ENCODE measurements at places on chromosomes 7 and 10.

- no peak for DNase-seq
These were observed 93.3 kb downstream of the BMS1 start for GRCh38 chr10:42875798-42876341.

DNA sequence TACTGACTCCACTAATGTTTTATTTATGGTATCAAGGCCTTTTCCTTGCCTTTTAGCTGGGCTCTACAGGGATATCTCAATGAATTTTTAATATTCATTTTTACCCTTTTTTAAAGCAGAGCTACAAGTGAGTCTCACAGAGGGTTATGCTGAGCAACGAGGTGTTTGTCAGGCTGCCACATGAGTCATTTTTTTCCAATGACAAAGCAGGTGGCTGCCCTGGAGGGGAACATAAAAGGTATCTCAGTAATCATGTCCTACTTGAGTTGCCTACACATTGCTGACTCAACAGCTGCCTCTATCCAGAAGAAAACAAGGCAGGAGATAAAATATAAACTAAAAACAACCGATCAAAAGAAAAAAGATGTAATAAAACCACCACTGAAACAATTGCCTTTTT lies 1004.9 kb upstream of the POT1 start:
- no peak for DNase-seq

DNA sequence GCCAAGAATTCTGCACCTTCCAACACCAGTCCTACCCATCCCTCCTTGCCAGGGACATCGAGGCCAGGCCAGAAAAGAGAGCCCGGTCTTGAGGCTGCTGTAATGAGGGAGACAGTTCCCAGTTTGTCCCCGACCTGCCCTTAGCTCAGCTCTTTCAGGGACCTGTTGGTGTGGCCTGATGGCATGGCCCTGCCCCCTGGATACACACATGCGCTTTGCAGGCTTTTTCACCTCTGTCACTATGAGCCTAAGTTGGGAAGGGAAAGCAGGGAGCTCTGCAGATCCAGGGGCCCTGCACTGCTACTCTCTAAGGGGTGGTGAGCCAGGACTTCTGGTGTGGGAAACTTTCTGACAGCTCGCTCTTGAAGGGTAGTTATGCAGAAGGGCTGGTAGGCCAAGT lies 2.1 kb downstream of the SCD start:
- DNase-seq: no peak

DNA sequence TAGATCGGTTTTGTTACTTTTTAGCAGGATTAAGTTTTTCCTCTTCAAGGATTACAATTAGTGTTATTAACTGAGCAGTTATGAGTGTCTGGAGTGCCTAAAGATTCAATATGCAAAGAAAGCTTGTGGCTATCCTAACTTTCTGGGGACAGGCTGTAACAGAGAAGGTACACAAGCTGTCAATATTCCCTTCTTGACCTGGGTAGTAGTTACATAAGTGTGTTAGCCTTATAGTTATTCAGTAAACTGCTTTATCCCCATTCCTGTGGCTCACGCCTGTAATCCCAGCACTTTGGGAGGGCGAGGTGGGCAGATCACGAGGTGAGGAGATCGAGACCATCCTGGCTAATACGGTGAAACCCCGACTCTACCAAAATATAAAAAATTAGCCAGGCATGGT lies 31.6 kb downstream of the ATAD1 start:
- no peak for DNase-seq

GRCh38 chr10:101447477-101447876 lies 93.5 kb downstream of the BTRC start:
- DNase-seq: no peak

DNA sequence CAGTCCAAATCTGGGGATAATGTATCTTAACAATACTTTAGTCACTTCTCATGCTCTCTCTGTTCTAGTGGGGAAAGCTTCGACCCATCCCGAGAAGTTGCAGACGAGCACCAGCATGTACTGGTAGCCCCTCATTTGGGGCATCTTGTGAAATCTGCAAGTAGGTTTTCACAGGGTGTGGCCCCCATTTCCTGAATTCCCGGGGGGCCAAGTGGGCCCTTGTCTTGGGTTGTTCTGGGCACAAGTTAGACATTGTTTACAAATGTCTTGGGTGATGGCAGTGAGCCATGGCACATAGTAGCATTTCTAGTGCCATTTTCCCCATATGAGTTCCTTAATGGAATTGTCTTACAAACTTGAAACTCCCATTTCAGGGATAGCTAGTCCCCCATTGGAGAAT lies 216.7 kb upstream of the KCND2 start:
- DNase-seq: no peak

GRCh38 chr10:62810156-62810902 lies 5.8 kb downstream of the ADO start:
- no peak for DNase-seq

GRCh38 chr7:35694161-35694783 lies 663 bp downstream of the HERPUD2 start:
- no peak for DNase-seq

- no peak for DNase-seq
These were observed 19.6 kb upstream of the PAPSS2 start for GRCh38 chr10:87640043-87640442.

DNA sequence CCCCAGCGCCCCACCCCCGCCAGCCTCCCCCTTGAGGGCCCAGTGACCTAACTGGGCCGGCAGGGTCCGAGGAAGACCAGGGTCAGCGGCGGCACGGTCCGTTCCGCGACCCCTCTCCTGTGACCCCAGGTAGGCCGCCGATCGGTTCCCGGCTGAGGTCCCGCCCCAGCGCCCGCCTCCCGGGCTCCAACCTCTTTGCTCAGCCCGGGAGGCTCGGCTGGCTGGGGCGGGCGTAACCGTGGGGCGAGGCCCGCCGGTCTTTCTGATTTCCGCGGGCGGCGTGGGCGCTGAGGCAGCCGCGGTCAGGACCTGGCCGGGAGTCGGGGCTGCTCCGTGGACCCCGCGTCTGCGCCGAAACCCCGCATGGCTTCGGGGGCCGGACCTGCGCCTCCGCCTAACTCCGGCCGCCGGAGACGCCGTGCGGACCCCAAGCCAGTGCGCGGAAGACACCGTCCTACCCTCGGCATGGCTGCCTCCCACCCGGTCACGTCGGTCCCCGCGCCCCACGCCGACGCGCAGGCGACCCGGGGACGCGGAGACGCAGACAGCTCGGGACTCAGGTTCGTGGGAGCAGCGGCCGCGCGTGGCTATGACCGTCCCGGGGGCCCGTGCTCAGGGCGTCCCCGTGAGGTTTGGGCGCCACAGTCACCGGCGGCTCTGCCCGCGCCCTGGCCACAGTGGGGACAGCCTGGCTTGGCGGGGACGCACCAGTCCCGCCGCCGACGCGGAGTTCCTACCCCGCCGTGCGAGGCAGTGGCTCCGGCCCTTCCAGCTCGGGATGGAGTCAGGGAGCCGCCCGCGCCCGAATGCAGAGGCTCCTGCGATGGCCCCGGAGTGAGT lies 1.0 kb upstream of the VENTX start:
- DNase-seq: no peak

GRCh38 chr7:11817111-11817740 lies 14.8 kb downstream of the THSD7A start:
- DNase-seq: no peak

GRCh38 chr10:91879515-91880170 lies 29.6 kb downstream of the FGFBP3 start:
- DNase-seq: no peak

DNA sequence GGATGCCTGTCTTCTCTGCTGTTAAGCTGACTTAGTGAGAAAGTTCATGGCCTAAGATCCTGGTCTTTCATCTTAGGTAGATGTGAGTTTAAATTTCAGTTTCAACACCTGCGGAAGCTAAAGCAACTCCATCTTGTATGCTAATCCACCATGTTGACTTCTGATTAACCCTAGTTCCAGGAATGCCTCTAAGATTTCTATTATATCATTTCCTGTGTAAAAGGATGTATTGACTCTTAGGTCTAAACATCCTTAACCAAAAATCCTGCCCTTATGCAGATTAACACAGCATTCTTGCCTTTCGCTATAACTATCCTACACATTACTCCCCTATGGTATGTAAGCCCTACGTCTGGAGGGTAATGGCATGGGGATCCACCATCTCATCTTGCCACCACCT lies 94.4 kb upstream of the CCDC6 start:
- no peak for DNase-seq

- DNase-seq: peak; percentile 35
These were observed 29.5 kb upstream of the ARHGAP22 start for GRCh38 chr10:48634198-48634983.

DNA sequence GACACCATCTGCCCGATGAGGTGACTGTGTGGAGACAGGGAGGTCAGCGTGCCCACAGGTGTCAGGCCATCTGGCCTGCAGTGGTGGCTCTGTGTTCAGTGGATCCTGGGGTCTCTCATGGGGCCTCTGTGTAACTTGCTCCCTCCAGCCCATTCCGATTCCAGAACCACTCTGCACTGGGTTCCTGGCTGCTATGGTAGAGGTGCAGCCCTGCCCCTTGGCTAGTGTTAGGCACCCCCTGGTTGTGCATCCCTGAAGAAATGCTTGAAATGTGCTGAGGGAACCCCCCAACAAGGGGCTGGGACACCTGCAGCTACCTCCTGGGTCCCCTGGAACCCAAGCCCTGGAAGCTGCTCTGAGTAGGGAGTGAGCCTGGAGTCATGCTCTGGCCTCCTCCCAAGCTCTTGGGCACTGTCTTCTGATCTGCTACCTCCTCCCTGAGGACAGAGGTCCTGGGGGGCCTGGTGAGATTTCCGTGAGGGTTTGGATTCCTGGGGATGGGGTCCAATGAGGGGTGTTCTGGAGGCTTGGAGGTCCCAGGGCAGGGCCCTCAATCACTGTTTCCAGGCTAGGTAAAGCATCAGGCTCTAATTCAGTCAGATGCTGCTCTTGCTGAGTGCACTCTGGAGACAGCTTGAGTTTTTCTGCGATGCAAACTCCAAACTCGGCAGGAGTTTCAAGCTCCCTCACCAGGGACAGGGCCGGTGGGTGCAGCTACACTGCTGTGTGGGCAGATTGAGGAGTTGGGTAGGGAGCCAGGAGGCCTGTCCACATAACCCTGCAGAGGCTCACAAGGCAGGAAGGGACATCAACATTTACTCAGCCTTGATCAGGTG lies 27.7 kb downstream of the RAMP3 start:
- DNase-seq: no peak

- DNase-seq: no peak
These were observed 44.0 kb upstream of the SVOPL start for GRCh38 chr7:138745189-138745588.

GRCh38 chr10:114810926-114811325 lies 10.7 kb upstream of the FHIP2A start:
- no peak for DNase-seq

DNA sequence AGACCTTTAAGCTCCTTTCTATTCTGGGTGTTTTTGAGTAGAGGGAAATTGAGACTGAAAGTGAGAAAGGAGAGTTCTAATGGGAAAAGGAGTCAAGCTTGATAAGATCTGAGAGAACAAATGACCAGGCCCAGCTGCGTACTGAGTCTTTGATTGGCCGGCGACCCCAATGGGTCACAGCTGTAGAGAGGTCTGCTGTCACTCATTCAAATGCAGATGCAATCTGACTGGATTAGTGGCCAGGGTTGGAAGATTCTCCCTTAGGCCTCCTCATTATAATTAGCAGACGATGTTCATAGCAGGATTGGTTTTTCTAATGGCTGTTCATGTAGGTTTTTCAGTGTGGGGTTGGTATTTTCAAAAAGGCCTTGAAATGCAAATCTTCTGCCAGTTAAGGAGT lies 127.2 kb upstream of the SLC25A13 start:
- DNase-seq: no peak

Data from activated CD8-positive, alpha-beta memory T cell treated with anti-CD3 and anti-CD28 coated beads, Interleukin-2, amount 50 U/mL, for 4 hours (primary cell).